ENCODE measurements at places on chromosomes 13 and 19.

- no peak for DNase-seq
These were observed 27.9 kb downstream of the ENOX1 start for GRCh38 chr13:43758834-43759233.

DNA sequence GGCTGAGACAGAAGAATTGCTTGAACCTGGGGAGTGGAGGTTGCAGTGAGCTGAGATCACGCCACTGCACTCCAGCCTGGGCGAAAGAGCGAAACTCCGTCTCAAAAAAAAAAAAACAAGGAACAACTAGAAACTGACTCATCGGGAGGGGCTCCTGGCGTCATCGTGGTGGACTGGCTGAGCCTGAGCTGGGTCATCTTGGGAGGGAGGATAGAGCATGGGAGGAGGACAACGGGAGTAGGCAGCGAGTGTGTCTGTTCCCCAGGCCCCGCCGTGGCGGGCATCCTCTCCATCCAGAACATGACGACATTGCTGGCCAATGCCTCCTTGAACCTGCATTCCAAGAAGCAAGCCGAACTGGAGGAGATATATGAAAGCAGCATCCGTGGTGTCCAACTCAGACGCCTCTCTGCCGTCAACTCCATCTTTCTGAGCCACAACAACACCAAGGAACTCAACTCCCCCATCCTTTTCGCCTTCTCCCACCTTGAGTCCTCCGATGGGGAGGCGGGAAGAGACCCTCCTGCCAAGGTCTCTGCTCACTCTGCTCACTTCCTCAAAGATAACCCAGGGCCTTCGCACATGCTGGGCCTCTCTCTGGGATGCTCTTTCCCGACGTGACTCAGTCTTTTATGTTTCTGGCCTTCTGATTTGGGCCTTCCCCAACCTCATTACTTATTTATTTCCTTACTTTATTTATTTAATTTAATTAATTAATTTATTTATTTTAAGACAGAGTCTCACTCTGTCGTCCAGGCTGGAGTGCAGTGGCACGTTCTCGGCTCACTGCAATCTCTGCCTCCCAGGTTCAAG lies 16.6 kb downstream of the DDX39A start:
- DNase-seq = no peak

DNA sequence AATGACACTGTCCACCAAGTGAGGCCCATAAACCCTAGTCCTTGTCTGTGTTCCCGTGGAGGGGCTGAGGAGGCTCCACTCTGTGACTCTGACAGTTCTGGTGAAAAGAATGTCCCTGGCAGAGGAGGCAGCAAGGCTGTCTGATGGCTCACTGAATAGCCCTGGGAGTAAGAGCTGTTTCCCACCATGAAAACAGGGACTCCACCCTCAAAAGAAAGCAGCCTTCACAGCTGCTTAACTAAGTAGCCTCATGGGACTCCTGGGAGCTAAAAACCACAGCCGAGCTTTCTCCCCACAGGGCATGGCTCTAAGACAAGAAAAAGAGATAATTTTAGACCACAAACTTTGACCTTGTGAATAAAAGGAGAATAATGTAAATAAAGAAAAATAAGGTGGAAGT lies 135.1 kb upstream of the FRY start:
- no peak for DNase-seq

DNA sequence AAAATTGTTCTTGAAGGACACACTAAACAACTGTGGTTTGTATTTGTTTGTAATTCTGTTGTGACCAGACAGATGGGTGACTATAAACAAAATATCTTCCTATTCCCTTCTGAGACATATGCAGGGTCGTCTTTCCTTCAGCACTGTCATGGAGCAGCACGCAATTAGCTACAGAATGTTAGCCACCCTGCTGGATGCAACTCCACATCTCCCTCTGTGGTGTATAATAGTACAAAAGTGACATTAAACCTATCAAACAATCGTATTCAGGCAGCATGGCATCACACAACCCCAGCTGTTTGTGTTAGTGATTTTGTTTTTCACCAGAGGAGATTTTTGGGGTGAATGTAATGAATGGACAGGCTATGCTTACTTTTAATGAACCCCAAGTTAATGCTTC lies 146.2 kb downstream of the GPC6 start:
- DNase-seq = no peak

DNA sequence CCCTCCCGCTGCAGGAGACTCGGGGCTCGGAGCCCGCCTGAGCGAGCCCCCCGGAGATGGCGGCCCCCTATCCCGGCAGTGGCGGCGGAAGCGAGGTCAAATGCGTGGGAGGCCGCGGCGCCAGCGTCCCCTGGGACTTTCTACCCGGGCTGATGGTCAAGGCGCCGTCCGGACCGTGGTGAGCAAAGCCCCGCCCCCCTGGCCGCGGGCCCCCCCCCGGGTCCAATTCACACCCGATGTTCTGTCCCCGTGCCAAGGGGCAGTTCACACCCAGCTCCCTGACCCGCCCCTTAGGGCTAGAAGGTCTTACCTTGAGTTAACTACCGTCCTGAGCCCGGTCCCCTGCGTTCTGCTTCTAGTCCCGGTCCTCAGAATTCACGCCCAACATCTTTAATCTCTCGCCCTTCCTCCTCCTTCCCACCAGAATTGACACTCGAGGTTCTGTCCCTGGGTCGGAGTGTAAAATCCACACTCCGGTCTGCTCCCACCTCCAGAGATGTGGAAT lies 1.4 kb downstream of the NPAS1 start:
- DNase-seq = no peak

DNA sequence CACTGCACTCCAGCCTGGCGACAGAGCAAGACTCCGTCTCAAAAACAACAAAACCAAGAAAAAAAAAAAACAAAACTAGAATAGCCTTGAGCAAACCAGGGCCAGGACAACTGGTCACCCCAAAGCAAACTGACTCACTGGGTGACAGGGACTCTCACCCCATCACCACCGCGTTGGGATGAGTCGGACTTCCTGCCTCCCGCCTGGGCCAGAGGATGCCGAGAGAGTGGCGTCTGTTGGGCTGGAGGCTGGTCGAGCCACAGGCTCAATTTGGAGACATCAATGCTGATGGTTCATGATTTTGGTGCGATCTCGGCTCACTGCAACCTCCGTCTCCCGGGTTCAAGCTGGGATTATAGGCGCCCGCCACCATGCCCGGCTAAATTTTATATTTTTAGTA lies 11.6 kb downstream of the TMPRSS9 start:
- DNase-seq = no peak

- no peak for DNase-seq
These were observed 1024.0 kb upstream of the PCDH9 start for GRCh38 chr13:68254151-68254550.

DNA sequence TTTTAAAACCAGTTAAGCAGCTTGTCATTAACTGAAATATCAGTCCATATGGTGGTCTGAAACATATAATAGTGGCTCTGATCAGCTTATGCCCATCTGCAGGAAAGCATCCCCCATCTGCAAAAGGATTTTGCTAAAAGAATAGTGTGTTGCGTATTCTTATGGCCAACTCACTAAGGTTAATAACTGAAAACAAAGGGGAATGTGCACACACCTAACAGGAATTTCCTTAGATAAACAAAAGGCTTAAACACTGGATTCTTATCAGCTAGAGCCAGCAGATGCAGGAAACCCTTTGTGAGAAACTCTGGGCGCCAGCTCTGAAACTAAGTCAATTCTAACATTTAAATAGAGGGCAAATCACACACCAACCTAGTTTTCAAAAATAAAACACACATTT lies 22.1 kb downstream of the VPS36 start:
- no peak for DNase-seq

- no peak for DNase-seq
These were observed 627.9 kb upstream of the KLF12 start for GRCh38 chr13:74761801-74762757.

DNA sequence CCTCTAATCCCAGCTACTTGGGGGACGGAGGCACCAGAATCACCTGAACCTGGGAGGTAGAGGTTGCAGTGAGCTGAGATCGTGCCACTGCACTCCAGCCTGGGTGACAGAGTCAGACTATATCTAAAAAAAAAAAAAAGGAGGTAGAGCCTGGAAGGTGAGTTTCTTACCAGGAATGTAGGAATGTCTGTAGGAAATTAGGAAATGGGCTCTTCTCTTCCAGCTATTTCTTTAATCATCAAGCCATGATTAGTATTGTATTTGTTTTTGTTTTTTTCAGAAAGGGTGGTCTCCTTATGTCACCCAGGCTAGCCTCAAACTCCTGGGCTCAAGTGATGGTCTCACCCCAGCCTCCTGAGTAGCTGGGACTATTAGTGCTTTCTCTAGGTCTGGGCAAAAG lies 26.3 kb upstream of the SERP2 start:
- no peak for DNase-seq

- DNase-seq = peak; percentile 28
These were observed 12.4 kb downstream of the TMEM272 start for GRCh38 chr13:51832471-51833152.

DNA sequence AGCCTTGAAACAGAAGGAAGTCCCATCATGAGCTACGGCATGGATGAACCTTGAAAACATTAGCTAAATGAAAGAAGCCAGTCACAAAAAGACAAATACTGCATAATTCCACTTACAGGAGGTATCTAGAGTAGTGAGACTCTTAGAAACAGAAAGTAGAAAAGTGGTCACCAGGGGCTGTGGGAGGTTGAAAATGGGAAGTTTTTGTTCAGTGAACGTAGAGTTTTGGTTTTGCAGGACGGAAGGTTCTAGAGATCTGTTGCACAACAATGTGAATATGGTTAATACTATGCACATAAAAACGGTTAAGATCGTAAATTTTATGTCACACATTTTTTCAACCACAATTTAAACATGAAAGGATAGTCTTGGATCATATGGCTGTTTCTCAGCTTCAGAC lies 11.9 kb upstream of the SLC10A2 start:
- DNase-seq = no peak

DNA sequence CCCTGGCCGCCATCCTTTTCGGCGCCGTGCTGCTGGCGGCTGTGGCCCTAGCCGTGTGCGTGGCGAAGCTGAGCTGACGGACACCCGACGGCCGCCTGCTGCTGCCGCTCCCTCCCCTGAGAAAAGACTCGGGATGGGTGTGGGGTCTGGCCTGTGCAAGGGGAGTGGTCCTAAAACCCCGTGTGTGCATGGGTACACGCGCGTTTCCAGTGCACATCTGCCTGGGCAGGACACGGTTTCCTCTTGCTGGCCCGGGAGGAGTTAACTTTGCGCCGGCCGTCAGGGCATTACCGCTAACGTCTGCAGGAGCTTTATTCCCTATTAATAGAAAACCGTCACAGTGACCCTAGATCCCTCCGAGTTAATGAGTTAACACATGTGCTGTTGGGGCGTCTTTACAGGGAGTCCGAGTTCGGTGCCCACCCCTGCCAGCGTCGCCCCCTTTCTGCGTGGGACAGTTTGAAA lies 1.3 kb downstream of the RGS9BP start:
- no peak for DNase-seq

DNA sequence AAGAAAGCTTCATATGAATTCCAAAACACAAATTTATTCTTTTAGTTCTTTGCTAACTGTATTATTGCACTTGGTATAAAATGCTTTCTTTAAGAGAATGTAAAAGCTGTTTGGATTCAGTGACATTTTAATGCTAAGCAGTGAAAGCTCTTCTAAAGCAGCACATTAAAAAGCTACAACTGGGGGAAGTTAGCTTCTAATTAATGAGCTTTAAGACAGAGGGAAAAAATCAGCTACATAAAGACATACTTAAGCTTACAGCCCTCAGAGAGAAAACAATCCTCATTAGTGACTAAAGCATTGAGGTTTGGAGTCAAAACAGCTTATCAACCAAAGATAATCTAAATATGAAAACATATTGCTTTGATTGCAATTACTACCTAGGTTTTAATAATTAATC lies 1222.2 kb upstream of the SPRY2 start:
- DNase-seq = no peak

DNA sequence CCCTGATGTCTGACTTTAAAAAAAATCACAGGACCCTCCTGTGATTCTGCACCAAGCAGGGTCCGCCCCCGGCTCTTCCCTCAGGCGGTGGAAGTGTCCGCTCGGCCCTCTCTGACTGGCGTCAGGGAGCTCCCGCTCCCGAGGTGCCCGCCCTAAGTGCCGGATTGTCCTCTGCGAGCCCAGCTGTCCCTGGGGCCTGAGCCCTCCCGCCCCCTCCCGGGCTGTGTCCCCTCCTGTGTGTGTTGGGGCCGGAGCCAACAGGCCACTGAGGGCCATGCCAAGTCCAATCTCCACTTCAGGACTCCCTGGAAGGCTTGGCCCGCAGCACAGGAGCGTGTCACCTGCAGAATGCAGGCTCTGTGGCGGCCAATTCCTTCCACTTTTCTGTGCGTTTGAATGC lies 25.4 kb downstream of the MAP2K2 start:
- no peak for DNase-seq

DNA sequence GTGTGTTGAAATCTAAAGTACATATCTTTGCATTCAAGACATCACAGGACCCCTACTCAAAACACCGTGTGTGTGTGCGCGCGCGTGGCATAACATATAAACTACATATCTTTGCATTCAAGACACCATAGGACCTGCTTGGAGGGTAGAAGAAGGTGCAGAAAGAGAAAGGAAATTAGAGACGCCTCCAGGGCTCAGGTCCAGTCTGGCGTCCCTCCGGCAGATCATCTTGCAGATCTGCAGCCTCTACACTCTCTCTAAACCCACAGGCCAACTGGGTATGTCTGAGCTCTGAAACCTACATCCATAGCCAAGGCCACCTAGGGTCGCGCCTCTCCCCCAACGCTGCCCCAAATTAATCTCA lies 659 bp upstream of the PAFAH1B3 start:
- DNase-seq = no peak

DNA sequence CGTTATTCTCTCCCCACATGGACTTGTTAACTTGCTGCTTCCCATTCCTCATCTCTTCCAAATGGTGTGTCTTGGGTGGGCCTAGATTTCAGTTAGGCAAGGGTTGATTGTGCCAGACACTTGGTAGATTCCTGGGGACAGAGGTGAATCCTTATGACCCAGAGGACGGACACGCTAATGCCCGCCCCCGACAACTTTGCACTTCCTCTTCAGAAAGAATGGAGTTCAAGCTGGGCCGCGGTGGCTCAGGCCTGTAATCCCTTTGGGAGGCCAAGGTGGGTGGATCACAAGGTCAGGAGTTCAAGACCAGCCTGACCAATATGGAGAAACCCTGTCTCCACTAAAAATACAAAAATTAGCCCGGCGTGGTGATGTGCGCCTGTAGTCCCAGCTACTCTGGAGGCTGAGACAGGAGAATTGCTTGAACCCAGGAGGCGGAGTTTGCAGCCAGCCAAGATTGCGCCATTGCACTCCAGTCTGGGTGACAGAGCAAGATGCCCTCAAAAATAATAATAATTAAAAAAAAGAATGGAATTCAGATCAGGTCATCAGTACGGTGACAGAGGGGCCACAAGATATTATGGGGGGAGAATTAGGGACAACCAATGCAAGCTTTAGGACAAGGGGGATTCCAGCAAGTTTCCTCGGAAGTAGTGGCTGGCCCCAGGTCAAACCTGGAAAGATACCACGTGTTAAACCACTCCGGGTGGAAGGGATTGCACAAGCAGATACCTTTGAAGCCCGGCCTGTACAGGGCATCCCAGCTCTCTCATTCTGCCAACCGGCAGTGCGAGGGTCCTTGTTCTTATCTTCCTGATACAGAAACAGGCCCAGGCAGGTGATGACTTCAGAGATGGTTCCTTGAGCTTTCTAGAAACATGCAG lies 2.7 kb downstream of the MYO9B start:
- no peak for DNase-seq

Data from stimulated activated CD8-positive, alpha-beta memory T cell treated with anti-CD3 and anti-CD28 coated beads, Interleukin-4, amount 100 ng/mL, for 1 hour (primary cell).